Activated CD4-positive, alpha-beta T cell treated with anti-CD3 and anti-CD28 coated beads, Interleukin-2, Interleukin-4, amounts not matched to agents 100 ng/mL and 50 ng/mL, durations not matched to agents 16 hours and 8 hours (primary cell): ENCODE measurements at places on chromosomes 7 and 10.

- peak; percentile 0 for DNase-seq
Observed at GRCh38 chr7:119935418-119936025, 337.5 kb upstream of the KCND2 start.

GRCh38 chr10:111511751-111512150 is 434.9 kb downstream of the ADRA2A start:
- no peak for DNase-seq

- DNase-seq, result no peak
Observed at GRCh38 chr10:98261436-98262277, 6.3 kb downstream of the LOXL4 start.

DNA sequence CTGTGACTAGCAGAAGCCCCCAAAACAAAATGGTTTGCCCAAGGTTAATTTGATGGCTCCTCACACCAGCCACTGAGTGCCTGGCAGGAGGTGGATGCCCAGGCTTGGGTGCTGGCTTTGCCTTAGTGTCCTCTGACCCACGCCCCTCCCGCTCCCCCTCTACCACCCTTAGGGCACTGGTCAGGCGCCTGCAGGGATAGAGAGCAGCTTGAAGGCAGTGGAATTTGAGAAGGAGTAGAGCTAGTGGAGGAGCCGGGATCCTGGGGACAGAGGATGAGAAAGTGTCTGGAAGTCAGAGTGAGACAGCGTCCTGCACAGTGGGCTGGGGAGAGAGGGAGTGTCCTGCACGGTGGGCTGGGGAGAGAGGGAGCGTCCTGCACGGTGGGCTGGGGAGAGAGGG is 139.4 kb downstream of the DNAJB6 start:
- no peak for DNase-seq
